Activated T-cell treated with anti-CD3 and anti-CD28 coated beads, Interleukin-2, amount 50 U/mL, for 72 hours (primary cell): ENCODE measurements at places on chromosomes 6 and 20. TPM values are rescaled to one million over a fixed set of nuclear protein-coding genes. Genes with fewer than 3 reads are reported as not detected.

GRCh38 chr6:34546551-34547321 is 9.4 kb downstream of the SPDEF start:
- no peak for DNase-seq
- H3K27me3 ChIP-seq: no peaks in the 10 kb centered on the region
- H3K4me3 ChIP-seq: no peak overlapping the region

The CST1 gene
- total RNA-seq: not detected

The IYD gene
- not detected for total RNA-seq

- no peak overlapping the region for H3K27ac ChIP-seq
- no peak for DNase-seq
- no peaks in the 10 kb centered on the region for H3K36me3 ChIP-seq
- H3K27me3 ChIP-seq: peaks cover 23% of the 10 kb centered on the region
- H3K4me3 ChIP-seq: no peak overlapping the region
- H3K4me1 ChIP-seq: no peaks in the 10 kb centered on the region
Measured at GRCh38 chr6:150738092-150738629, 127.3 kb upstream of the MTHFD1L start.

DNA sequence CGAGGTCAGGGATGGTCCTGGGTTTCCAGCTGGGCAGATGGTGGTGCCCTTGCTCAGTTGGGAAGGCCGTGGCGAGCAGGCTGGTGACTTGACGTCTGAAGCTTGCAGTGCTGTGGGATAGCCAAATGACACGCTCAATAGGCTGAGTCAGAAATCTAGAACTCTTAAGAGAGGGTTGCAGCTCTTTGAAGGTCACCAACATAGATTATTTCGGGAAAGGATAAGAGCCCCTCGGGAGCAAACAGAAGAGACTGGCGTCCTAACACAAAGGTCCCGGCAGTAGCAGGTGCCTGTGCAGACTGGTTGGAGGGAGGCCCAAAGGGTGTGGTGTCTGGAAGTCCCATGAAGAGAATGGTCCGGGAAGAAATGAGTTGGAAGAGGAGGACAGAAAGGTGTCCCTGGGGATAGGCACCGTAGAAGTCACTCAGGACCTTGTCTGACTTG is 18.4 kb downstream of the PKIG start:
- peaks cover 21% of the 10 kb centered on the region for H3K4me1 ChIP-seq
- H3K27me3 ChIP-seq: no peaks in the 10 kb centered on the region
- no peak overlapping the region for H3K4me3 ChIP-seq
- H3K27ac ChIP-seq: no peak overlapping the region
- H3K36me3 ChIP-seq: no peaks in the 10 kb centered on the region

The RSPH3 gene
- total RNA-seq: 6.3 TPM

DNA sequence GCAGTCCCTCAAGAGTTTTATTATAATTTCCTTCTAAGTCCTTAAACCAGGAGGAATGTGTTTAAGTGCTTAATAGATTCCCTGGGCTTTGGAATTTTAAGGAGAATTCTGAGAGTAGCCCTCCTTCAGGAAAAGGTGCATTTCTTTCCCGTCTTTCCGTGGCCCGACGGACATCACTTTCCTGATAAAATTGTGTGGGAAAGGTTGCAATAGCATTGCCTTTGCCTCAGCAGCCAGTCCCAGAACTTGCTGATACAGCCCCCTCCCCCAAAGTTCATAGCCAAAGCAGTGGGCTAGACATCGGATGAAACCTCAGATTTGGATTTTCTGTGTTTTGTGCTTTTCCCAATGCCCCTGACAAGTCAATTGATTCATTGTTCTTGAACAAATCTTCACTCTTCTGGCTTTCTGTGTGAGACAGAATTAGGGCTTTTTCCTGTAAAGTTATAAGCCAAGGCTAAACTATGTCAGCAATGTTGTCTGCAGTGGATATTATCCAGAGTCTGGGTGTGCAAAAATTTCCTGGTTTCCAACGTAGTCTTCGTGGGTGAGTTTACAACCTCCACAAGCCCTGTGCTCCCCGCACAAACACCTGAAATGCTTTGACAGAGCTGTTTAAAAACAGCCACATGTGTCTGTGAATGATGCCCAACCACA is 1.1 kb upstream of the SMOC2 start:
- no peak overlapping the region for H3K27ac ChIP-seq
- H3K27me3 ChIP-seq: peaks cover 46% of the 10 kb centered on the region
- H3K4me3 ChIP-seq: no peak overlapping the region
- no peaks in the 10 kb centered on the region for H3K4me1 ChIP-seq
- no peaks in the 10 kb centered on the region for H3K36me3 ChIP-seq

GRCh38 chr6:64290867-64291266 is 655.3 kb downstream of the PHF3 start:
- no peak for DNase-seq
- H3K4me1 ChIP-seq: no peaks in the 10 kb centered on the region
- no peaks in the 10 kb centered on the region for H3K36me3 ChIP-seq
- no peak overlapping the region for H3K27ac ChIP-seq

DNA sequence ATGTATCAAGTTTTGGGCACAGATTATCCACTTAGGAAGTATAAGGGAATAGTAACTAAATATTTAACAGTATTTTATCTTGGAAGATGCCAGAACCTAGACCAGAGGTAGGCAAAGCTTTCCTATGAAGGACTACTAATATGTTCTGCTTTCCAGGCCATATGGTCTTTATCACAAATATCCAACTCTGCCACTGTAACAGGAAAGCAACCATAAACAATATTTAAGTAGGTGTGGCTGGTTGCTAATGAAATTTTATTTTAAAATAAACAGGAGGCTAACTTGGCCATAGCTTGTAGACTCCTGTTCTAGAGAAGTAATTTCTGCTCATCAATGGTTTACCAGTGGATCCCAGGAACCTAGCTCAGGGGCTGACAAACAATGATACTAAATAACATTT is 39.4 kb downstream of the NOL7 start:
- no peak for DNase-seq
- H3K36me3 ChIP-seq: peaks cover 14% of the 10 kb centered on the region
- H3K27ac ChIP-seq: no peak overlapping the region
- H3K27me3 ChIP-seq: no peaks in the 10 kb centered on the region
- H3K4me3 ChIP-seq: no peak overlapping the region

- no peak overlapping the region for H3K4me3 ChIP-seq
- no peaks in the 10 kb centered on the region for H3K36me3 ChIP-seq
- H3K27me3 ChIP-seq: peaks cover 23% of the 10 kb centered on the region
- H3K27ac ChIP-seq: no peak overlapping the region
- no peaks in the 10 kb centered on the region for H3K4me1 ChIP-seq
- DNase-seq: no peak
Measured at GRCh38 chr20:62430311-62430853, 3.0 kb upstream of the RBBP8NL start.

GRCh38 chr6:11432713-11433450 is 104.7 kb upstream of the TMEM170B start:
- no peaks in the 10 kb centered on the region for H3K36me3 ChIP-seq
- no peak for DNase-seq
- H3K27ac ChIP-seq: no peak overlapping the region
- H3K4me3 ChIP-seq: no peak overlapping the region
- no peaks in the 10 kb centered on the region for H3K27me3 ChIP-seq

- H3K36me3 ChIP-seq: no peaks in the 10 kb centered on the region
- H3K4me3 ChIP-seq: no peak overlapping the region
- no peaks in the 10 kb centered on the region for H3K27me3 ChIP-seq
- no peaks in the 10 kb centered on the region for H3K4me1 ChIP-seq
Measured at GRCh38 chr6:136344420-136344819, 54.8 kb upstream of the BCLAF1 start.

- no peak overlapping the region for H3K27ac ChIP-seq
- no peaks in the 10 kb centered on the region for H3K27me3 ChIP-seq
- peaks cover 2% of the 10 kb centered on the region for H3K36me3 ChIP-seq
- no peak overlapping the region for H3K4me3 ChIP-seq
- peaks cover 24% of the 10 kb centered on the region for H3K4me1 ChIP-seq
- DNase-seq: no peak
Measured at GRCh38 chr20:62020935-62021701, 44.6 kb downstream of the TAF4 start.

The ULBP3 gene
- total RNA-seq: 1.1 TPM

- no peaks in the 10 kb centered on the region for H3K4me1 ChIP-seq
- no peaks in the 10 kb centered on the region for H3K27me3 ChIP-seq
- no peak for DNase-seq
- H3K36me3 ChIP-seq: no peaks in the 10 kb centered on the region
- no peak overlapping the region for H3K27ac ChIP-seq
Measured at GRCh38 chr6:18883851-18884250, 496.7 kb downstream of the RNF144B start.

The GTSF1L gene
- total RNA-seq: not detected

The SDCBP2 gene
- total RNA-seq: 11.0 TPM

GRCh38 chr20:62946918-62947317 is 5.6 kb upstream of the SLC17A9 start:
- H3K27me3 ChIP-seq: no peaks in the 10 kb centered on the region
- no peak overlapping the region for H3K4me3 ChIP-seq

- no peaks in the 10 kb centered on the region for H3K36me3 ChIP-seq
- H3K27ac ChIP-seq: no peak overlapping the region
- H3K4me3 ChIP-seq: no peak overlapping the region
- H3K4me1 ChIP-seq: no peaks in the 10 kb centered on the region
Measured at GRCh38 chr6:132972971-132973370, 158.6 kb downstream of the RPS12 start.

GRCh38 chr20:63059684-63060056 is 52.9 kb upstream of the BHLHE23 start:
- no peak for DNase-seq
- no peaks in the 10 kb centered on the region for H3K36me3 ChIP-seq
- no peaks in the 10 kb centered on the region for H3K27me3 ChIP-seq

- DNase-seq: peak; percentile 47
- peaks cover 5% of the 10 kb centered on the region for H3K36me3 ChIP-seq
- peak overlapping the region; percentile 95 for H3K4me3 ChIP-seq
Measured at GRCh38 chr20:41029150-41029901, 704 bp downstream of the TOP1 start.

The TREML2 gene
- 8.8 TPM for total RNA-seq

The GHRH gene
- total RNA-seq: not detected
